Upper lobe of right lung (tissue), 1 donor: ENCODE measurements at places on chromosomes 1 and 21. TPM values are rescaled to one million over a fixed set of nuclear protein-coding genes. Genes with fewer than 3 reads are reported as not detected.

- no peaks in the 10 kb centered on the region for H3K36me3 ChIP-seq
- H3K27me3 ChIP-seq: no peaks in the 10 kb centered on the region
- no peak overlapping the region for H3K4me3 ChIP-seq
- DNase-seq: peak; percentile 58
Observed at GRCh38 chr1:2981981-2982614, 39.2 kb upstream of the ACTRT2 start.

FCGR3A gene
- 112 TPM for total RNA-seq

- no peaks in the 10 kb centered on the region for H3K36me3 ChIP-seq
- DNase-seq: no peak
- no peak within 1 kb of the TSS for H3K4me3 ChIP-seq
- no peak within 1 kb of the TSS for H3K27ac ChIP-seq
- H3K4me1 ChIP-seq: no peaks in the 10 kb centered on the region
Observed at GRCh38 chr1:26190373-26190987, at the start of gene CATSPER4. Gene CATSPER4, plus strand, starts transcription at chr1:26190602. Its CDS starts 26 bp downstream, at chr1:26190628.

BEST4 gene
- not detected for total RNA-seq

SLC1A7 gene
- 0.26 TPM for total RNA-seq

CRNN gene
- total RNA-seq: not detected

BECN2 gene
- not detected for total RNA-seq

- H3K27ac ChIP-seq: no peak overlapping the region
- no peaks in the 10 kb centered on the region for H3K27me3 ChIP-seq
- no peaks in the 10 kb centered on the region for H3K4me1 ChIP-seq
- no peak overlapping the region for H3K4me3 ChIP-seq
- DNase-seq: no peak
Observed at GRCh38 chr1:222670110-222670509, 42.2 kb downstream of the AIDA start.

GRCh38 chr1:200217703-200218102, 190.2 kb downstream of the NR5A2 start:
- H3K27me3 ChIP-seq: no peaks in the 10 kb centered on the region
- no peaks in the 10 kb centered on the region for H3K4me1 ChIP-seq
- no peak overlapping the region for H3K27ac ChIP-seq
- no peaks in the 10 kb centered on the region for H3K36me3 ChIP-seq

DNA sequence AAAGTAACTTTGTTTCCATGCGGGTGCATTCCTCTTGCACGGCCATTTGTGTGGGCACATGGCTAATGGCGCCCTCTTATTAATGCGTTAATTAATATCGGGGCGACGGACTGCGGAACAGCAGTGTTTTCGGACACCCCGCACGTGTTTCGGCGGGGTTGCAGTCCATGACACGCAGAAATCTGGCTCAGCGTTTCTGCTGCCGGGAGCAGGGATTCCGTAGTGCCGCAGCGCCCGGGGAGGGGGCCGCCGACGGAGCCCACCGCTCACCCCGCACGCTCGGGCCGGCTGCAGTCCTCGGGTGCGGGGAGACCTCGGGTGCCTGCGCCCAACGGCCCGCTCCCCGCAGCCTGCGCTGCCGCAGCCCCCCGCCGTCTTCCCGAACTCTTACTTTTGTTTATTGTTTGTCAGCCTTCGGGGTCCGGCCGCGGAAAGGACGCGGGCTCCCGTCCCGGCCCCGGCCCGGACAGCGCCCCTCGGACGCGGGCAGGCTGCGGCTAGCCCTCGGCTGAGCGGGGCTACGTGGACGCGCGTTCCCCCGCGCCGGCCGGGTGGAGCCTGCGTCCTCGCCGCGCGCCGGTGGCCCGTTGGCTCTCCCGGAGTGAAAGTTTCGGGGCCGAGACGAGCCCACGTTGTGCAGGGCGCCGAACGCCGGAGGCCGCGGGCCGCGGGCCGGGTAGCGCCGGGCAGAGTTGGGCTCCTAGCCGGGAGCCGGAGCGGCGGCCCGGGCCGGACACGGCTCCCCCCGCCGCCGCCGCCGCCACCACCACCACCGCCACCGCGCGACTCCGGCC, 849 bp downstream of the NFIA start:
- H3K36me3 ChIP-seq: peaks cover 2% of the 10 kb centered on the region
- H3K4me3 ChIP-seq: peak overlapping the region; percentile 85
- H3K27me3 ChIP-seq: no peaks in the 10 kb centered on the region

NBPF4 gene
- not detected for total RNA-seq

DNA sequence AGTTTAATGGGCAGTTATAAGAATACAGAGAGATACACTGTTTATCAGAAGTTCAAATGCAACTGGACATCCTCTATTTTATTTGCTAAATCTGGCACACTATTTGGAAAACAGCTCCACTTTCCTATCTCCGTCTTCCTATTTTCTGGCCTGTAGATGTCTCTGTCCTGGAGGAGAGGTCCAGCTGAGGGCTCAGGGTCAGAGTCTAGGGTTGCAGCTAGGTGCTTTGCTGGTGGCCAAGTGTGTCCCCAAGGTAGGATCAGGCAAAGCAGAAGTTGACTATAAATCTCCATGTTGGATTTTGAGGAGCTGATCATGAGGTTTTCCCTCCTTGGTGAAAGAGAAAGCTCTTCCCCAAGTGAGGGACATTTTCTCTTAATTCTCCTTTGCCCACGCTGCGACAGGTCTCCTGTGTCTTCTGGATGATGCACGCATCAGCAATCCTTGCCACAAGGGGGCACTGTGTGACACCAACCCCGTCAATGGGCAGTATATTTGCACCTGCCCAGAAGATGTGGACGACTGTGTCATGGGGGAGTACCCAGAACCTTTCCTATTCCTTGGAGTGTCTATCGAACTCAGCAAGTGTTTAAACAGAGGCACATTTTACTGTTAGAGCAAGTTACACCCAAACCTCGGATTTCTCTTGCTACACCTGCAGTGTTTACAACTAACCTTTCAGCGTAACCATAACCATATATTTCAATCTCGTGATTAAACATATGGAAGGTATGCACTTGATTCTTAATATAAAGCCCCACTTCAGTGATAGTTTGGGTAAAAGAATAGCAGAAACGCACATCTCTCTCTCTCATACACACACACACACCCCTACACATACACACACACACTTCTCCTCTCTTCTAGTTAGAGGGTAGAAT, 10.2 kb downstream of the ADAM30 start:
- H3K4me3 ChIP-seq: no peak overlapping the region
- H3K36me3 ChIP-seq: no peaks in the 10 kb centered on the region
- DNase-seq: peak; percentile 77
- no peaks in the 10 kb centered on the region for H3K4me1 ChIP-seq

- DNase-seq: no peak
- peaks cover 12% of the 10 kb centered on the region for H3K4me1 ChIP-seq
- H3K27ac ChIP-seq: no peak overlapping the region
- no peaks in the 10 kb centered on the region for H3K36me3 ChIP-seq
- no peaks in the 10 kb centered on the region for H3K27me3 ChIP-seq
Observed at GRCh38 chr1:27047914-27048313, 35.3 kb upstream of the TENT5B start.

AQP10 gene
- 0.64 TPM for total RNA-seq

CFAP141 gene
- total RNA-seq: not detected

ZNF436 gene
- 10.9 TPM for total RNA-seq

STIL gene
- total RNA-seq: 1.7 TPM

TNFRSF8 gene
- total RNA-seq: 1.8 TPM

DNA sequence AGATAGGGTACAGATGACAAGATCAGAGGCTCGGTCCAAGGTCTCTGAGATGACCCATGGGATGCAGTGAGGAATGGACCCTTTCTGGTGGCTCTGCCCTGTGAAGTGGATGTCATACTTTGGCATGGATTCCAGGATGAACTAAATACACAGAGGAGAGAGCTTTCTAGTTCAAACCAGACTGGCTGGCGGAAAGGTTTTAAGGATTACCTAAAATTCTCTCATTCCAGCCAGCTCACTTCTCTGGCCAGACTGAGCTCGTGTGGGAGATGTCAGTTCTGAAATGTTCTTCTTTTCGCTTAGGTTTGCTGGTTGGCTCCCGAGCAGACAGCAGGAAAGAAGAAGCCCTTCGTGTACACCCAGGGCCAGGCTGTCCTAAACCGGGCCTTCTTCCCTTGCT, 6.2 kb downstream of the RNPEP start:
- H3K4me1 ChIP-seq: peaks cover 10% of the 10 kb centered on the region
- no peaks in the 10 kb centered on the region for H3K27me3 ChIP-seq
- H3K4me3 ChIP-seq: no peak overlapping the region

- no peak overlapping the region for H3K27ac ChIP-seq
- H3K27me3 ChIP-seq: no peaks in the 10 kb centered on the region
- H3K4me1 ChIP-seq: peaks cover 3% of the 10 kb centered on the region
- H3K4me3 ChIP-seq: no peak overlapping the region
- DNase-seq: no peak
Observed at GRCh38 chr1:9111957-9112356, 16.9 kb downstream of the GPR157 start.

UBE2U gene
- total RNA-seq: not detected

DNA sequence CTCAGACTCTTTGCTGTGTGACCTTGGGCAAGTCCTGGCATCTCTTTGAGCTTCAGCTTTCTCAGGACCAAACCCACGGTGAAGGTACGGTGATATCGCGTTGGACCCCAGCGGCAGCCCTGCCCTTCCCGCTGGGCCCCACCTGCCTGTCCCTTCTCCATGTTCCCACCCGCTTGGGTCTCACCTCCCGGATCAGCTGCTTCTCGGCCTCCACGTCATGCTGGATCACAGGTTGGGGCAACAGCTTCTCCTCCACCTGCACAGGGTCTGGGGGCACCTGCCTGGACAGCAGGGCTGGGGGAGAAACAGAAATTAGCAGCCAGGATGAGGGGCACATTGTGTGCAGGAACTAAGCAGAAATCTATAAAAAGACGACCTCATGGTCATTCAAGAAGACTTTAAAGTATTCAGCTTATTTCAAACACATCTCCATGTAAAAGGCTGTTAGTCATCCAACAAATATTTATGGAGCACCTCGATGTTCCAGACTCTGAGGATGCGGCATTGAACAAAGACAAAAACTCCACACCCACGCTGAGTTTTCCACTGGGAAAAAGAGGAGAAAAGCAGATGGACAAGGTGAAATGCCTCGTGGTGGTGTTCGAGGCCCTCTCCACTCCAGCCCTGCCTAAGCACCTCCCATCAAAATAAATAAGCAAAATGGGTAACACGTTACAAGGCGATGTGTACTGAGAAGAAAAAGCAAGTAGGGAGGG, 19.5 kb downstream of the KIF17 start:
- H3K4me1 ChIP-seq: peaks cover 3% of the 10 kb centered on the region
- H3K4me3 ChIP-seq: no peak overlapping the region

- H3K36me3 ChIP-seq: no peaks in the 10 kb centered on the region
- no peak overlapping the region for H3K4me3 ChIP-seq
- no peak for DNase-seq
- H3K4me1 ChIP-seq: no peaks in the 10 kb centered on the region
Observed at GRCh38 chr21:42798106-42798505, 81.2 kb downstream of the WDR4 start.

RHBDL2 gene
- total RNA-seq: 1.1 TPM

DNA sequence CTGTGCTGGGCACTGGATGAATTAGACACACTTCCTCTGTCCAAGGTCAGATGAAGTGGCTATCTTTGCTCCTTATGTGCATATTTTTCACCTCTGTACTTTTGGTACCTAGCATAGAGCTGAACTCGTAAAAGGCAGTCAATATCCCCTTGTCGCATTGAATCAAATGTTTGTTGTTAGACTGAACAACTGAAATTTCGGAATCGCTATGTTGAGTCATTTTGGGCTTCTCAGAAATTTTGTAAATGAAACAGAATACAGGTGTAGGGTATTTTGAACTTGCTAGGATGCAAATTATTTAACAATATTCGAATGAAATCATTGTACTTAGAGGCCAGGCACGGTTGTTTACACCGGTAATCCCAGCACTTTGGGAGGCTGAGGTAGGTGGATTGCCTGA, 48.0 kb downstream of the PDE4B start:
- DNase-seq: no peak
- no peaks in the 10 kb centered on the region for H3K27me3 ChIP-seq
- no peaks in the 10 kb centered on the region for H3K36me3 ChIP-seq
- H3K4me3 ChIP-seq: no peak overlapping the region
- no peaks in the 10 kb centered on the region for H3K4me1 ChIP-seq

MR1 gene
- total RNA-seq: 45.0 TPM

DNA sequence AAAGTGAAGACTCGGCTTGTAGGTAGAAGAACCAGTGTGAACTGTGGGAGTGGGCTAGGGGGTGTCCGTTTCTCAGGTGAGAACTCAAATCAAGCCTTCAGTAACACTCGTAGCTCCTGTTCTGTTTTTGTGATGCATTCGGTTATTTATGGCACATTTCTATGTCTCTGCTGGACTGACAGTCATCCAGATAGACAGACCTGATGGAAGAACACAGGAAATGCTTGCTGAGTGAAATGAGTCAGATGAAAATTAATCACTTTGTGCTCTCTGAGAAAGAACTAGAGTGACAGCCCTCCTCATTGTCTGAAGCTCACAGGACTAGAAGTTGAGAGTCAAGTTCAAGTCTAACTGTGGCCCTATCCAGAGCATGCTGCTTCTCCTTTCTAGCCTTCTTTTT, 360.1 kb upstream of the PLXNA2 start:
- H3K27me3 ChIP-seq: no peaks in the 10 kb centered on the region
- DNase-seq: no peak
- no peak overlapping the region for H3K4me3 ChIP-seq
- no peaks in the 10 kb centered on the region for H3K36me3 ChIP-seq

DNA sequence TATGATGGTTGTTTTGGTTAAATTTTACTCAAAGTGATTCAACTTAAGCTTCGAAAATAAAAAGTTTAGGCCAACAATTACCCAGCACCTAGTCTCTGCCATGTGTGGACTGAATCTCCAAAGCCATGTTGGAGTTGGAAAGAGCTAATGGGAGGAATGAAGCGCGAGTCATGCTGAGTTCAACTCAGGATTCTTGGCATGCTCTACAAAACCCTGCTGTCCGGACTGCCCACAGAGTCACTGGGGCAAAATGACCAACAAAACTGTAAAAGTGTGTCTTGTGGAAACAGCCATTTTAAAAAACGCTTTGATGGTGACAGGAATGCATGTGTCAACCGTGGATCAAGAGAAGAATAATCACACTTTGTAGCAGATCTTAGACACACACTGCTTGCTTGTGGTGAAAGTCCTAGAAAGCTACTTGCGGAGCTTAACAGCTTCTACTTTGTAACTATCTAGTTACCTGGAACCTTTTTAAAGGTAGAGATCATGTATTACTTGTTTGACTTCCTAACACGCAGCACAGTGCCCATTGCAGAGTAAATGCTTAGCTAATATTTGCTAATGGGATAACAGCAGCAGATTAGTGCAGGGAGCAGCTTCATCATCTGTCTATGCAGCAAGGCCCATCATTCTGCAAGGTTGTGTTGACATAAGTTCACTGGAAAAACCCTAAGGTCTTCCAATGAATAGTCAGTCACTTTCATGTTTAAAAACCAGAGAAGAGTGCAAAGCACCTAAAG, 7.0 kb upstream of the GBP6 start:
- H3K36me3 ChIP-seq: no peaks in the 10 kb centered on the region
- H3K4me3 ChIP-seq: no peak overlapping the region
- no peak for DNase-seq
- no peaks in the 10 kb centered on the region for H3K27me3 ChIP-seq

GRCh38 chr1:207822124-207822601, 70.3 kb downstream of the CD46 start:
- peak overlapping the region; percentile 98 for H3K27ac ChIP-seq
- peak overlapping the region; percentile 71 for H3K4me3 ChIP-seq
- no peaks in the 10 kb centered on the region for H3K27me3 ChIP-seq
- peaks cover 78% of the 10 kb centered on the region for H3K4me1 ChIP-seq

- no peak overlapping the region for H3K27ac ChIP-seq
- DNase-seq: no peak
- no peaks in the 10 kb centered on the region for H3K4me1 ChIP-seq
- H3K27me3 ChIP-seq: no peaks in the 10 kb centered on the region
Observed at GRCh38 chr1:205077934-205078311, 6.3 kb downstream of the TMEM81 start.

FAM131C gene
- not detected for total RNA-seq

TARBP1 gene
- total RNA-seq: 18.3 TPM
